ENCODE measurements at places on chromosomes 2 and 18.

- DNase-seq = peak; percentile 72
Observed at GRCh38 chr2:237474931-237475703, 11.9 kb upstream of the MLPH start.

GRCh38 chr18:6004683-6005082 lies 109.4 kb upstream of the TMEM200C start:
- no peak for DNase-seq

GRCh38 chr2:234072454-234072853 lies 22.0 kb downstream of the SPP2 start:
- DNase-seq = no peak

DNA sequence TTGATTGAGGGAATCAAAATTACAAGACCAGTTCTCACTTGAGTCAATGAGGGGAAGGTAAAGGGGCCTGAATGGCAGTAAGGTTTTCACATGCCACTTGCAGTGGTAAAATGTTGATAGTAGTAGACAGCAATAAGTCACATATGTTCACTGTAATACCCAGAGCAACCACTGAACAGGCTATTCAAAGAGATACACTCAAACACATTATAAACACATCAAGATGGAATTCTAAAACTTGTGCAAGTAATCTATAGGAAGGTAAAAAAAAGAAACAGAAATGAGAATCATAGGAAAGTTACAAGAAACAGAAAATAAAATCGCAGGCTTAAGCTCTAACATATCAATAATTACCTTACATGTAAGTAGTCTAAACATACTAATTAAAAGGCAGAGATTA lies 86.6 kb upstream of the AFF3 start:
- DNase-seq = no peak

DNA sequence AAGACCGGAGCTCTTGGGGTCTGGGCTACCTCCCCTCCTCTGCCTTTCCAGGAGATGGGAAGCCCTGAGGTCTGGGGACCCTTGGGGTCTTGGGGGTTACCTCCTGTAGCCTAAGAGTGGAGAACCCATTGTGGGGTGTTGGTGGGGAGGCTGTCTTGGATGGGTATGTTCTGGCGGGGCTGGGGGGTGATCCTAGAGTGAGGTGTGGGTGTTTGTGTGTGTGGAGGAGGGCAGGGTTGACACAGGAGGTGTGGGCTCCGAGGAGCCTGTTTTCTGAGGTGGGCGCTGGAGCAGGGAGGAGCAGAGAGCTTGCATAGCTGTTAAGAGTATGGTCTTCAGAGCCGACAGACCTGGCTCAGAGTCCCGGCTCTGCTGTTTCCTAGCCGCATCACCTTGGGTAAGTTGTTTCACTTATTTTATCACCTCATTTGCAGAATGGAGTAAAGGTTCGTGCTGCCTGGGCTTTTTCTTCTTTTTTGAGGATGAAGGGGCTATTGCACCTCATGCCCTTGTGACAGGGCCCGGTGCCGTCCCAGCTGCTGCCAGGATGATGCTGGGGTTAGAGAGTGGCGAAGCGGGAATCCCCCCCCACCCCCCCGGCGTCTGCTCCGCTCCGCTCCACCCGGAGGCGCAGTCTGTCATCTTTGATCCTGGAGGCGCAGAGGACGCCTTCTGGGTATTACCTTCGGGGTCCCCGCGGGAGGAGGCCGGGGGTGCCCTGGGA lies 17.2 kb downstream of the TET3 start:
- no peak for DNase-seq

DNA sequence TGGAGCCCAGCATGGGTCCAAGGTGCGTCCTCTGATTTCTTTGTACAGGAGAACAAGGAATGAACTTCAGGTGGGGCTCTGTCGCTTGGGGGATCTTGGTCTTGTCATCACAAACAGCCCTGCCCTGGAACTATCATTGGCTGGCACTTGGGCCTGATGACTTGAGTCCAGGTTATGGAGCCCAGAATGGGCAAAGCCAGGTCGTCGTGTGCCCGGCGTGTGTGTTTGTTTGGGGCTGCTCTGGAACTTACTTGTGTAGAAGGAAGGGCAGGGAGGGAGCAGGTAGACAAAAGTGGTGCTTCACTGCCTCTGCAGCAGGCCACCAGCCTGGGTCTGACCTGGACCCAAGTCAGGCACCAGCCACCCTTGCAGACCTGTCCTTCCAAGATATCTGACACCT lies 306.3 kb upstream of the HS6ST1 start:
- DNase-seq = no peak

GRCh38 chr2:20584399-20585358 lies 66.2 kb downstream of the HS1BP3 start:
- DNase-seq = no peak

DNA sequence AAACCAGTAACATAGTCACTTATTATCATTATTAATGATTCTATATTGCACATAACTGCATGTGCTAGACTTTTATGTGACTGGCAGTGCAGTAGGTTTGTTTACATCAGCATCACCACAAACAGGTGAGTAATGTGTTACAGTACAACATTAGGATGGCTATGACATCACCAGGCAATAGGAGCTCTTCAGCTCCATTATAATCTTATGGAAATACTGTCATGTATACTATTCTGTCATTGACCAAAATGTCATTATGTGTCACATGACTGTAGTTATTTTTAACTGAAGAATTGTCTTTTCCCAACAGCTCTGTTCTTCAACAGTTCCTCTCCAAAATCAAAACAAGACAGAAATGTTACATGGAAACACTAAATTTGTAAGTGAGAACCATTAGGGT lies 96.3 kb downstream of the C18orf54 start:
- DNase-seq = no peak

DNA sequence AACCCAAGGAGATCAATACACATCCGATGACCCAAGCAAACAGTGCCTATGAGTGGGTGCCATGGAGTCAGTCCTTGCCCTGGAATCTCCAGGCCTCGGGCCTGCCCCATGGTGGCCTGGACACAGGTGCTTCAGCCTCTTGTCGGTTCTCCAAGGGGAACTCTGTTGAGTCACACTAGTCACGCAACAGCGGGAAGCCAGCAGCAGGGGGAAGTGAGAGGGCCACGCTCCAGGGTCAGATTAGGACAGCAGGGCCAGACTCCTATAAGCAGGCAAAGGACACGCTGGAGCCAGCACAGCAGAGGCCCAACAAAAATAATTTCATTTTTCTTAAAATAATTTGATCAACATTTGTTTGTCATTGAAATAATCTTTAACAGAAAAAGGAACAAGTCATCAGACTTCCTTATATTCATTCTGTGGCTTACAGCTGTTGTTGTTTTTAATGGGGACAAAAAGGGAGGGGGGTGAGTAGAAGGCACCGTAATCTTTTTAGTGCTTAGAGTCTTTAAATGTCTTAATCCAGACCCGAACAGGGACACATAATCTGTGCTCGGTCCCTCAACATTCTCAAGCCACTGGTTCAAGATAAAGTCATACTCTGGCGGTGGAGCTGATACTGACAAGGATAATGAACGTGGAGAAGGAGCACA lies 16.4 kb upstream of the ARMC9 start:
- DNase-seq = no peak

DNA sequence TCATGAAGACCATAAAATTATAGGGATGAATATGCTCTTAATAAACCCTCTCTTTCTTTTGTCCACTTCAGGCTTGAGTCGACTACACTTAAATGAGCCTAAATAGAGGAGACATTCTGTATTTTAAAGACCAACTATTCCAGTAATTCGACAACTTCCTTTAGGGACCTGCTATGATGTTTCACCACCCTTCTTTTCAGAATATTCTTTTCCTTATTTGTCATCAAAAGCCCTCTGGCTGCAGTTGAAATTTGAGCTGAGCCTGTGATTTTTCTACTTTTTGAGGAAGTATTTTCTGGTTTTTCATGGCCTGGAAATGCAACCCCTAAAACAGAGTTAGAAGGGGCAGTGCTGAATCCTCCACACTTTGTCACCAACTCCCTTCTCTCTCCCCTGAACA lies 287.0 kb downstream of the EPHA4 start:
- no peak for DNase-seq

DNA sequence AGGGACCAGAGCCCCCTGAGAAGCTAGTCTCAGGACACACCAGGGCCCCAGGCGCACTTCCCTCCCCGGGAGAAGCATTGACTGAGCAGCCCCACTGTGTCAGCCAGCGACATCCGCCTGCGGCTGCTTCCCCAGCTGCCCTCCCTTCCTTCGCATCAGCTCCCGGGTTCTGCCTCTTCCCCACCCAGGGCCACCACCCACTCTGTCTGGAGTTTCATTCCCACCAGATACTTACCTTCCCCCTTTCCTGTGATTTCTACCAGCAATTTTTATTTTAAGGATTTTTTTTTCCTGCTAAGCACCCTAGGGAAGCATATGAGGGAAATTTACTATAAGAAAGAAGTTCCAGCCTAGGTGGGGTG lies 99.2 kb downstream of the SMAD7 start:
- no peak for DNase-seq

DNA sequence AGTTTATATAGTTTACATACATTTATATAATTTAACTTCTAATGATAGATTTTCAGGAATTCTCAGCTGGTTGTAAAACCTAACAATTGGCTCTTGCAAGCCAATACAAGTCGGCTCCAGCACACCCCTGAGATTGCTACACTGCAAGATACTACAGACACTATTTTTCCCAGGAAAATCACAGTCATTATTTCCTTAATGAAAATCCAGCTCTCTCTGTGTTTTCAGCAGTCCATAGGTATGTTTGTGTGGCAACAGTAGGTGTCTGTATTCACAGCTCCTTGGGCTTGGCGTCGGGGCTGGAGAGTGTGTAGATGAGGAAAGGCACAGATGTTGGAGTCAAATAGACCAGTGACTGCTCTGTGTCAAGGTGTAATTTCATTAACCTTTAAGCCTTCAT lies 78.7 kb upstream of the SPTBN1 start:
- DNase-seq = no peak

DNA sequence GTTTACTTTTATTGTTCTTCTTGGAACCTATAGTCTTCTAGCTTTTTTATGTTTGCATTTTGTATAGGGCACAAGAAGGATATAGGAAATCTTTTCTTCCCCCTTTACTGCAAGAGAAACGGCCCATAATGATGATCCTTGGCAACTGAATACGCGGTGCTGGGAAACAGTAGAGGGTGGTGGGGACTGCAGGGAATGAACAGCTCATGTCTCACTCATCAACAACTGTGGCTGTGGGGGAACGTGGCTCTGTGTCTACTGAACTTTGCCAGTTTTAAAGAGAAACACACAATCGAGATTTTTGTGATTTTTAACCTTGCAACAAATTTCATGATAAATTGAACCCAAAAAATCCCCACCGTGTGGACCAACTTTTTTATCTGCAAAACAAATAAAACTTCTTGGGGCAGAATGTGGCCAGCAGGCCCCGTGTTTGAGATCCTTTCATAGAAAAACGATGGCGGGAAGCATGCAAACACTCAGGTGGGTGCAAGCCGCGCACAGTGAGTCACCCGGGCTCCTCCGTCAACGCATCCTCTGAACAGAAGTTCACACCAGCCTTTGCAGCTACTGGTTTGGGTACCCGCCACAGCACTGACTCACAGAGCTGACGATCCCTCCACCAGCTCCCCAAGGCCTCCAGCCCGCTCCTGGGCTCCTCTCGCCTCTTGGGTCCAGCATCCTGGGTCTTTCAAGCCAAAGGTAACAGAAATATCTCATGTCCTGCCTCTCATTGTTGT lies 149.3 kb downstream of the COL6A3 start:
- no peak for DNase-seq

DNA sequence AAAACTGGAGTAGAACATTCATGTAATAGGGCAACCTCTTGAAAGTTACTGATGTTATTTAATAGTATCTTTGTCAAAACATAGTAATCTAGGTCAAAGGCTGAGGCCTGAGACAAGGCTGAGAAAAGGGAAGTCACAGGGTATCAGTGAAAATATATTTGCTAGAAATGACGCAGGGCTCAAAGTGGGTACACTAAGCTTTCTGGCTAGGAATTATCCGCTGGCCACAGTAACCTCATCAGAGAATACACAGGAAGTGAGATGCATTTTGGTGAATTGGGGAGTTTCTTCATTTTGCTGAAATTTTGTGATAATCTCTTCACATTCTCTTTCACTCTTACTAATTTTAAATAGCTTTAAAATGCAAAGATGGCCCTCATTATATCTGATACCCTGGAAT lies 206.8 kb downstream of the OTX1 start:
- no peak for DNase-seq

DNA sequence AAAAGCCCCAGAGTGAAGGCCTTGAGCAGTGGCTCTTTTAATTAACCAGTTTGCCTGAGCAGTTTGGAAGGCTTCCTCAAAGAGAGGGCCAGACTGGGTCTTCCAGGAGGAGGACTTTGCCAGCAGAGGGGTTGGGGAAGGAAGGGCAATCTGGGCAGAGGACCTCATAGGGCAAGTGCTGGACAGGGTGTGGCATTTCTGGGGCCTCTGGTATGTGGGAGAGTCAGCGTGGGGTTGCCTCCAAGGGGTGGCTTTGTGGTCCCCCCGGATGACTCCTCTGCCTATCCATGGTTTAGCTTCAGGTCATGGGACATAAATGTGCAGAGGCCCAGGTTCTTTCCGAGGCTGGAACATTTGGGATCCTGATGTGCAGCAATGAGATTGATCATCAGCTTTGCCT lies 12.6 kb downstream of the GLI2 start:
- DNase-seq = no peak

DNA sequence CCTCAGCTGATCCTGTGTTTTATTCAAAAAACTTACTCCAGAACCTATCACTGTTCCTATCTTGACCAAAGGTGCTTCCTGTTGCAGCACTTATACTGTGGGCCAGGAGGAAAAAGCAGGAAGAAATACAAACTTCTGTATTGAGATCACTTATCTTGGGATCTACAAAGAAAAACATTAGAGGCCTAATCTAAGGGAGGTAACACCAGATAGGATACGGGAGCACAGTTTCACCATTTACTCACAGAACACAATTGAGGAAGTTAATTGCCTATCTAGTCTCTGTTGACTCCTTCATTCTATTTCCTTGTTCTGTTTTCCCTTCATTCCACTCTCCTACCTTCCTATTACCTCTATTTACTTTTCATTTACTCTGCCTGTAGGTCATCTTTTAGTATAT lies 287.2 kb upstream of the LINC00305 start:
- DNase-seq = no peak

DNA sequence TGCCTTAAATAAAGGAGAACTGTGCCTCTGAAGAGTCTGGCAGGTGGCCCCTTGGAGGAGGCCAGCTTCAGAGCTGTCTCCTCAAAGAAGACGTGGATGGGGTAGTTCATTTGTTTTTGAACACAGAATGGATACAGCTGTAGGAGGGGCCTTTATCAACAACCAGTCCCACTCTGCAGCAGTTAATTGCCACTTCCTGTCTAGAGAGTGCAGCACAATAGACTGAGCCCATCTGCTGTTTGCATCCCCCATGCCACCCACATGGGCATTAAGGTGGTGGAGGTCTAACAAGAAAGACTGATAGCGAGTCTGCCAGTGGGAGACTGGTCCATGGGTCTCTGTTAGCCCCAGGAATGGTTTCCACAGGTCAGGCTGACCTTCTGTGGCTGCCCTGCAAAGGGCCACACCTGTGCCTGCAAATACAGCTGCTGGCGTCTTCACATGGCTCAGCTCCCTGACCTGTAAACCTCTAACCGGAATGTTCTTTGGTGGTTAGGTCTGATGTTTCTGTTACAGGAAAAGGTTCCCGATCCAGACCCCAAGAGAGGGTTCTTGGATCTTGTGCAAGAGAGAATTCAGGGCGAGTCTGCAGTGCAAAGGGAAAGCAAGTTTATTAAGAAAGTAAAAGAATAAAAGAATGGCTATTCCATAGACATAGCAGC lies 153.3 kb upstream of the ITGA6 start:
- no peak for DNase-seq

Data from NCI-H1694 treated with DMSO at 0.1 percent for 48 hours (cell line).